ENCODE measurements at places on chromosomes 12 and 14.

GRCh38 chr14:69845787-69846186 lies 33.4 kb upstream of the SMOC1 start:
- DNase-seq = no peak

DNA sequence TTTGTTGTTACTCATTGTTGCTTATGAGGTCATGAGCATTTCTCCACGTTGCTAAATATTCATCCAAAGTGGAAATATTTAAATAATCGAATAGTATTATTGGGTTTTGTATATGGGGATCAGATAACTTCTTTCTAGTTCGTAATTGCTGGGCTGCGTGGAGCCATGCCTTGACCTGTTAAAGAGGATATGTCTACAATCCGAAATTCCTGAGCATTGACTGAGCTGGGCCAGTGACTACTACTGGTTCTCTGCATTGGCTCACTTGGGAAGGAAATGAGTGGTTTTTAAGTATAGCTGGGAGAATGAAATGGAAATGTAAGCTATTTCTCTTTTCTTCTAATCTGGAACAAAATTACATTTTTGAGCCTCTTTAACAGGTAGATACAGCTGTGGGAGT lies 163.2 kb downstream of the RPL10L start:
- DNase-seq = no peak

DNA sequence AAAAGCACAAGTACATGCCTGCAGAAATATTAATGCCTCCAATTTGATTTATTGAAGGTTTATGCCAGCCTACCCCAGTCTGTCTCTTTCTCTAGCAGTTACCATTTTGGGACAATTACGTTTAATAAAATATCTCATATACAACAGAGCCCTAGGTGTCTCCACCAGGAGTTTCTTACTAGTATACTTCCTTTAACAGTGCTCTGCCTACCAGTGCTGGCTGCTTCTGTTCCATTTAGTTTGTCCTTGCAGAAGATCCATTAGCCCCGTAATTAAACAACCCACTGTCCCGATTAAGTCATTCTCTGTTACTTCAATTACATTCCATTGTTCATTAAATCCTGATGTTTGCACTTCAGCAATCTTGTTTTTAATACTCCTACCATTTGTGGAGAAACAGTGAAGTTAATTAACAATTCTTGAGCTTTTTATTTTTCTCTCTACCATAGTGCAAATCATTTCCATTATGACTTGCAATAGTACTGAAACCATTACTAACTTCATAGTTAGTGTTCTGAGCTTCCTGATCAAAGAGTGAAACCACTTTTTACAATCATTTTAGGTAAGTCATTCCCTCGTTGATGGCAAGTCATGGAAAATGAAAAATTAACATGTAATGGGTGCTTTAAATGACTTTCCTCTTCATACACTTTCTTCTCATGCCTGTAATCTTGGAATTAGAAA lies 121.1 kb downstream of the PLXNC1 start:
- DNase-seq = no peak

DNA sequence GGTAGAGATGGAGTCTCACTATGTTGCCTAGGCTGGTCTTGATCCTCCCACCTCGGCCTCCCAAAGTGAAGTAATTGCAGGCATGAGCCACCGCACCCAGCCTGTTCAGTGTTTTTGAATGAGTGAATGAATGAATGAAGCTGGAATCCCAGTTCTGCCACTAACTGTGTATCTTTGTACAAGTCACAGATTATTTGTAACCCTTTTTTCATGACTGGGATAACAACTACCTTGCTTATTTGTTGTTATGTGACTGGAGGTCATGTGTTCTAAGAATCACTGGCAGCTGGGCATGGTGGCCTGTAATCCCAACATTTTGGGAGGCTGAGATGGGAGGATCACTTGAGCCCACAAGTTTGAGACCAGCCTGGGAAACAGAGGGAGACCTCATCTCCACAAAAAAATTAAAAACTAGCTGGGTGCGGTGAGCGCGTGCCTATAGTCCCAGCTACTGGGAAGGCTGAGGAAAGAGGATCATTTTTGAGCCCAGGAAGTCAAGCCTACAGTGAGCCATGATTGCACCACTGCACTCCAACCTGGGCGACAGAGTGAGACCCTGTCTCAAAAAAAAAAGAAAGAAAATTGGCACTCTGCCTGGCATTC lies 13.3 kb upstream of the NUMB start:
- DNase-seq = no peak

DNA sequence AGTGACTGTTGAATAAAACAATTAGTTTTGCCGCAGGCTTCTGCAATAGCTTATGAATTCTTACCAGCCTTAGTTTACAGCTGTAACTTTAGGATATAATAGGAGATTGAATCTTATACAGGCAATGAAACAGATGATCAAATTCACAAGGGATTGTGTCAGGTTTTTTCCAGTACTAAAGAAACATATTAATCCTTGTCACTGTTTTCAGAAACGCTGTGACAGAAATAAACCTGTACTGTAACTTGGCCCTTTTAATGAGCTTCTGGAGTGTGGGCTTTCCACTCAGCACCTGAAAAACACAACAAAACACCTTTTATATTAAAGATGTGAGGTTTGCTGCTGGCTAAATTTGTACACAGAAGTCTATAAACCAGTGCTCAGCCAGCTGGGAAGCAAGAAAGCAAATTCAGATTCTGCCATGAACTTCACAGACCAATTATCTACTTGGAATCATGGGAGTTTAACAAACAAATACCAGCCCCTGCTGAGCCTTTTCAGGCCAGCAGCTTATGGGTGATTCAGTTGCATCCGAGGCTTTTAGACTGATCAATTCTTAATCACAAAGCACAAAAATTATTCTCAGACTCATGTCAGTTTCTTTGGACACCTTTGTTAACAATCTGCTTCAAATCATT lies 109.5 kb downstream of the FOXG1 start:
- DNase-seq = no peak

GRCh38 chr12:123859035-123859434 lies 96.9 kb downstream of the DNAH10 start:
- no peak for DNase-seq

GRCh38 chr12:18898470-18898869 lies 160.6 kb downstream of the CAPZA3 start:
- no peak for DNase-seq

DNA sequence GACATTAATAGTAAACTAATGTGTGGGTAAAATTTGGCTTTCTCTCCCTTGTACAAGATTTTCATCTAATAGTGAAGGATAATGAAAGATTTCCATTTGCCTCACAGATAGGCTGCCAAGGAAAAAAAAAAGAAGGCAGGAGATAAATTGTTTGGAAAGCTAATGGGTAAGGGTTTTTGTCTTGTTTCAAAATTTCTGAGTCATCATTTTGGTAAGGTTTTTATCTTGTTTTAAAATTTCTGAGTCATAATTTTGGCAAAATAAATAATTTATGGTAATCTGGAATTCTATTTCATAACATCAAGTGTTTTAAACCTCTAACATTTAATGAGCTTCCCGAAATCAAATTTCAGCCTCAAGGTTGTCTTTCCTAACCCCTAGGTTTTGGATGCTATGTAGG lies 1035.7 kb upstream of the FBXO33 start:
- DNase-seq = no peak

GRCh38 chr12:42002563-42002962 lies 142.1 kb downstream of the GXYLT1 start:
- no peak for DNase-seq

GRCh38 chr12:132150780-132151144 lies 6.5 kb downstream of the NOC4L start:
- no peak for DNase-seq

DNA sequence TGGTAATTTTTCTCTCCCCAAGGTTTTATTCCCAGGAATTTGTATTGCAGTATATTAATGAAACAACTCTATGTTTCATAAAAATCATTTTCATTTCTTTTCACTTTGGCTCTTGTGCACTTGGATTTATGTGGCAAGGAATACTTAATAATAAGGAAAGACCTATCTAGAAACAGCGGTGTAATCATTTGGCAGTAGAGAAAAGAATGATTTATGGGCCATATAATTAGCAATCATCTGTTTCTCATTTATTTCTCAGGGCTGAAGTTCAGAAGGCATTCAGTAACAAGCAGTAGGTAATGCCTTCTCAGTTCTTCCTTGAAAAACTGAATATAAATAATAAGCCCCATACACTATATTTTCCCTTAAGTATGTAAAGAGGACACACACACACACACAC lies 172.6 kb downstream of the ANO4 start:
- no peak for DNase-seq

GRCh38 chr12:3836641-3837040 lies 36.6 kb downstream of the PARP11 start:
- peak; percentile 10 for DNase-seq

GRCh38 chr14:104395276-104395675 lies 184.3 kb upstream of the C14orf180 start:
- DNase-seq = no peak

DNA sequence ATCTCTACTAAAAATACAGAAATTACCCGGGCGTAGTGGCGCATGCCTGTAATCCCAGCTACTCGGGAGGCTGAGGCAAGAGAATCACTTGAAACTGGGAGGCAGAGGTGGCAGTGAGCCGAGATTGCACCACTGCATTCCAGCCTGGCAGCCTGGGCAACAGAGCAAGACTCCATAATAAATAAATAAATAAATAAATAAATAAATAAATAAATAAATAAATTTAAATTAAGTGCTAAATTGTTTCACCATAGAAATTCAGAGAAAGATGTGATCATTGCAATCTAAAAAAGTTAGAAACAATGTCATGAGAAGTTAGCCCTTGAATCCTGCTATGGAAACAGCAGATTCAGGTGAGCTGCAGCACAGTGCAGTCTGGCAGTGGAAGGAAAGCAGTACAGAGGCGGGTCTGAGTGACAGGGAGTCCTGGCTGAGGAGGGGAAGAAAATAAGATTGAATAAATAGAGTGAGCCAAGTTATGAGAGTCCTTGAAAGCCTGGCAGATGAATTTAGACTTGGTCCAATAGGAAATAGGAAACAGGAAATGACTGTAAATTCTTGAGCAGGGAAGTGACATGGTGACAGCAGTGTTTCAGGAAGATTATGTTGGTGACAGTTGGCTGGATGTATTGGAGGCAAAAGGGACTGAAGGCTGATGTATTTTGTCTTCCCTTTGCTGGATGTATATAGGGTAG lies 241.5 kb downstream of the GXYLT1 start:
- no peak for DNase-seq

- DNase-seq = no peak
These were observed 40.2 kb downstream of the UBE3B start for GRCh38 chr12:109517619-109518018.

GRCh38 chr14:22532345-22533056 lies 56.5 kb downstream of the DAD1 start:
- no peak for DNase-seq

- DNase-seq = no peak
These were observed 23.1 kb upstream of the C14orf180 start for GRCh38 chr14:104556256-104557021.

- DNase-seq = peak; percentile 19
These were observed 35.7 kb upstream of the TMEM263 start for GRCh38 chr12:106919910-106920544.

- DNase-seq = no peak
These were observed 28.3 kb downstream of the NGB start for GRCh38 chr14:77242752-77243151.

DNA sequence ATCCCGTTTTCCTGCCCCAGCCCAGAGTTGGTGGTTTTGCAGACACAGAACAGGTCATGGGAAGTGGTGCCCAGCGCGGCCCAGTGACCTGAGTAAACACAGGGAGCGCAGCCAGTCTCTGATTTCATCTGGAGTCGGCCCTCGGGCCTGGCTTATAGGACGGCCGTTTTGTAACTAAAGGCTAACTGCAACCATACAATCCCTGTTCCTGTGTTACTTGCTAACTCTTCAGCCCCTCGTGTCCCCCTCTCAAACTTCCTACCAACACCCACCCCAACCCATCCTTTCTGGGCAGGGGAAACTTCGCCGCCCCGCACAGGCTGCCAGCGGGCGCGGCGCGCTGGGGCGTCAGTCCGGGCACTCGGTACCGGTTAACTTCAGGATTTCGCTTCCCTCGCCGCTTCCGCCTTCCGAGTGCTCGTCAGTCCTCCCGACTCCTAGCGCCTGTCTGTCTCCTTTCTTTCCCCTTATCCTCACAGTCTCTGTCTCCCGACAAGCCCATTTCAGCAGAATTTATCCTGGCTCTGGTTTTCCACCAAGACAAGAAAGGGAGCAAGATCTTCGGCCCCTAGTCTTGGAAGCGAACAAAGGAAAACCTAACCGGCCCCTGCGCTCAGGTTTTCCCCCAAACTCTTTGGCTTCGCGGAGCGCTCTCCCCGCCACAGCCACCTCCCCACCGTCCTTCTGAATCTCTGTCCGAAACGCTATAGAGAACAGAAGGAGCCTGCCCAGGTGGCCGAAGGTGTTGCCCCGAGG lies 2.0 kb downstream of the SIX1 start:
- DNase-seq = peak; percentile 32

DNA sequence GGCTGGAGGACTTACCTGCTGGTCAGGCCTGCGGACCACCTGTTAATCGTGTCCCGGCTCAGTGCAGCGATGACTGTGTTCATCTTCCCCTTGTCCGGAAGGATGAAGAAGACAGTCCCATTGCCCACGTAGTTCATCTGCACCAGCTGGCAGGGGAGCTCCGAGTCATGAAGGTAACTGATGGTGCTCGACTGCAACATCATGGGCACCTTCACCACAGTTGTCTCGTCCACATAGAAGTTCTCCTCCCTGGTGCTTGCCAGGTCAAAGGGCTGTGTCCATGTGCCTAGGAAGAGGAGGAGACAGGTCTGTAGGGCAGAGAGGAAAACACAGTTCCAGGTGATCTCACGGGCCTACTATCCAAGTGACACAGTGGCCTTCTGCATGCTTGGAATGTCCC lies 13.4 kb downstream of the SERPINA6 start:
- DNase-seq = no peak

- no peak for DNase-seq
These were observed 274.9 kb upstream of the LMO3 start for GRCh38 chr12:16880864-16881285.

DNA sequence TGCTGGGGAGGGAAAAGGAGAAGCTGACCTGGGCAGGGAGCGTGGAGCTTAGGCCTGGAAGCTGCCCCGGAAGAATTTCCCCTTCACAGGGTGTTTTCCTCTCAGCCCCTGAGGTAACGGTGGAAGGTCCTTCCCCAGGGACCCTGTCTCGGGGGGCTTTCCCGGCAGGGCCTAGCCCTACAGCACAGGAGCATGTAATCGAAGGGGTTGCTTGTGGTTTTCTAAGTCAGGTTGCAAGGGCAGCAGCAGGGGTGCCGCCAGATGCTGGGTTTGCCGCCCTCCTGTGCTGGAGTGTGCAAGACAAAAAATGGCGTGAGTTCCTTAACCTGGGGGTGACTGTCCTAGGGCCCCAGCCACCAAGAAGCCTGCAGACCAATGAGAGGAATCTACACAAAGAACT lies 1.6 kb upstream of the KRT74 start:
- no peak for DNase-seq

DNA sequence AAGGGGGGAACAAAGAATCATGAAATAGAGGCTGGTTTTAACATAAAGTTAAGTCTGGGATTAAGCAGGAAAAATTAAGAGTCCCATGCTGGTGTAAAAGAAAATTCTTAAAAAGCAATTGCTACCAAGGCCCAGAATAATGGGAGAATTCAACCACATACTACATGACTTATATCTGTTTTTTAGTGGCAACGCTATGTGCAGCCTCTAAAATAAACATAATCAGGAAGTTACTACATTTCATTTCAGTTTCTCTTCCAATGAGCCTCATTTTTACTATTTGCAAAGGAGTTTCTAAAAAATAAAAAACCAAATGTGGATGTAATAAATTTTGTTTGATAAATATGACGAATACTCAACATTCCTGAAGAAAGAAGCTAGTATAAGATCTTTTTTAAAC lies 58.1 kb downstream of the CPNE8 start:
- DNase-seq = no peak
